Stimulated activated CD4-positive, alpha-beta T cell treated with anti-CD3 and anti-CD28 coated beads, Interleukin-12 subunit alpha, Interleukin-12 subunit beta, amount 100 ng/mL, for 24 hours (primary cell): ENCODE measurements at places on chromosomes 2 and 18.

- DNase-seq, result peak; percentile 59
Observed at GRCh38 chr2:239275044-239275685, 125.7 kb downstream of the HDAC4 start.

GRCh38 chr2:8447610-8448221 is 234.1 kb upstream of the ID2 start:
- no peak for DNase-seq

- DNase-seq, result no peak
Observed at GRCh38 chr2:149021271-149021719, 17.2 kb upstream of the LYPD6B start.

DNA sequence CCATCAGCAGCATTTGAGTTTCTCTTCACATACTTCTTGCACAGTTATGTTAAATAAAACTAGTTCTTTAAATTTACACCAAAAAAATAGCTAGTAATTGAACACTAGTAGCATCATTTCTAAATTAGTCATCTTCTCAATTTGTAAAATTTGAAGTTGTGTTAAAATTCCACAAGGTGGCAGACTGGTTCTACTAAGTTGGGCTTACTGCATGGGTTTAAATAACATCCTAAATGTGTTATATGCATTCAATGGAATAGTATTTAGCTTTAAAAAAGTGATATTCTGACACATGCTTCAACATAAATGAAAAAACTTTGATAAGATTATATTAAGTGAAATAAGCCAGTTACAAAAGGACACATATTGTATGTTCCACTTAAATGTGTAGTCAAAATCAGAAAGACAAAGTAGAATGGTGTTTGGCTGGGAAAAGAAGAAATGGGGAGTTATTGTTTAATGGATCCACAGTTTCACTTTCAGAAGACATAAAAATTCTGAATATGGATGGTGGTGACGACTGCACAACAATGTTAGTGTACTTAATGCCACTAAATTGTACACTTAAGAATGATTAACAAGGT is 28.7 kb upstream of the RPRD1A start:
- no peak for DNase-seq

DNA sequence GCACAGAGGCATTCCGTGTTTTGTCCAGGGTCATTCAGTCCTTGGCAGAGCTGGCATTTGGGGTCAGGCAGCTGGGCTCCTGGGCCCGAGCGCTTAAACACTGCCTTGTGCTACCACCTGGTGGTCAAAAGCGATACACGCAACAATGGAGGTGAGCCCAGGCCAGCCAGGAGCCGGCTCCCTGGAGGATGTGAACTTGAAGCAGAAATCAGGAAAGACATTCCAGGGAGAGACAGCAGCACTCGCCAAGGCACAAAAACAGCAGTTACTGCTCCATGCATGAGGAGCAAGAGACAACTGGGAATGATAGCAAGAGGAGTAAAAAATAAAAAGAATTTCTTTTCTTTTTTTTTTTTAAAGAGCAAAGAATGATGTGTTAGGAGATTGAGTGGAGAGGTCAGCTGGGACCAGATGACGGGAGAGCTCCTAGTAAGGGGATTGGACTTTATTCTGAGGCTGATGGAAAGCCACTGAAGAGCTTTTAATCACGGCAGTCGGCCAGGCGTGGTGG is 20.7 kb downstream of the SCYGR8 start:
- peak; percentile 58 for DNase-seq

DNA sequence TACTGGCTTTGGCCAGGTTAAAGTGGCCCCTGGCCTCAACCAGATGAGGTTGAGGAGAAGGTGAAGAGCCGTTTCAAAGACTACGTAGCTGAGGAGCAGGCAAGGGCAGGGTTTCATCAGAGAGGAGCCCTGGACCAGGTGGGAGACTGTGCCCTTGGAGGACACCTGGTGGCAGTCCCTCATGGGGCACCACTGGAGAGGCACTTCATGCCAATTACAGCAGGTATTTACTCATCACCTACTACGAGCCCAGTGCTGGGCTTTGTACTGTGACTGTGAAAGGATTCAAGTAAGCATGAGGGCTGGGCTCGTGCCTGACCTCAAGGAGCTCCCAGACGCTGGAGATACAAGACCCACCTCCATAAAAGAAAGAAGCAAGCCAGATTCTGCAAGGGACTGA is 37.6 kb downstream of the SMAD7 start:
- DNase-seq, result no peak

GRCh38 chr2:58569475-58570185 is 328.5 kb upstream of the FANCL start:
- DNase-seq, result no peak

GRCh38 chr2:41326851-41327250 is 721.0 kb upstream of the PKDCC start:
- no peak for DNase-seq

DNA sequence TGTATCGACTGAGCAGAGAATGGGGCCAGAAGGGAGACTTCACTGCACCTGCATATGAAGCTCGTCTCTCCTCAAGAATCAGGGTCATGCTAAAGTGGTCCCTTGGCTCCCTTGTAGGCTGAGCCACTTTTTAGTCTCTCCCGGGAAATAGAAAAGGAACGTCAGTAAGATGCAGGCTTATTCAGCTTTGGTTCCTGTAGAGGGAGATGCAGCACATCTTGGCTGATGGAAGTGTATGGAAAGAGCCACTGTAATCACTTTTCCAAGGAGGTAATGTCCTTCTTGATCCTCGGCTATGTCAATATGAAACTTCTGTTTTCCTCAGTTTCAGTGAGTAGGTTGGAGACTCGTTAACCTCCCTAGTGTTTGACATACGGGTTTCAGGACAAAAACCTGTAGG is 235.2 kb downstream of the GCA start:
- DNase-seq, result no peak

DNA sequence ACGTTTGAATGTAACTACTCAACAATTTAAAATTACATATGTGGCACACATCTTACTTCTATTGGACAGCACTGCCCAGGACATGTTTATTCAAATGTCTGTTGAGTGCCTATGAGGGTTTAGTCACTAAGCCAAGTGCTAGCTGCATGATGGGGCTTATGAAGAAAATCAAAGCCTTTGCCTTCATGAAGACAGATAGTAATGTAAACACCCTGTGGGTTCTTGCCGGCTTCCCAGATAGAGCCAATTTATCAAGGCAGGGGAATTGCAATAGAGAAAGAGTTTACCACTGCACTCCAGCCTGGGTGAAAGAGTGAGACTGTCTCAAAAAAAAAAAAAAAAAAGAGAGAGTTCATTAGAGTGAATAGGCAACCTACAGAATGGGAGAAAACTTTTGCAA is 43.7 kb upstream of the NEB start:
- DNase-seq, result no peak

GRCh38 chr18:5250603-5251002 is 44.9 kb downstream of the ZBTB14 start:
- no peak for DNase-seq

DNA sequence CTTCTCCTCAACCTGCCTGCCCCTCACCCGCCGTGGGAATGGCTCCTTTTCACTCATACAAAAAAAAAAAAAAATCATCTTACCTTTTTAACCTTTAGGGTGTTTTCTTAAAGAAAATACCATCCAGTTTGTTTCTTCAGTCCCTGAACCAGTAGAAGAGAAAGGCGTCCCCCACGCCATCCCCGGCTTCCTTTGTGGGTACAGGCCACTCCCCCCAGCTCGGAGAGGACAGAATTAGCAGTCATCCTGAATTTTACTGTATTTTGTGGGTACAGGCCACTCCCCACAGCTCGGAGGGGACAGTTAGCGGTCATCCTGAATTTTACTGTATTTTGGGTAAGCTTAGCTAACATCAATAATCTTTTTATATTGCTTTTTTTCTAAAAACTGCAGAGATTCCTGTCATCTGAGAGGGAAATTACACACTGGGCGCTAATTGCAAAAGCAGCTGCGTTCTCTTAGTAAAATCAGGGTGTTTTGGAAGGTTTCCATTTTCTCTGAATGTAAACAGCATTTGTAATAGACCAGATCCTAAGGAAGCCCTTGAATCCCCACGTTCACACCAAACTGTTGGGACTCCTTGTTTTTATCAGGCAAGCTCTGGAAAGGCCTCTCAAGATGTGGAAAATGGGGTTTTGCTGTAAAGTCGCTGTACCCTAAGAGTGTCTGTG is 72.5 kb downstream of the NFATC1 start:
- DNase-seq, result no peak

GRCh38 chr18:37641573-37641972 is 76.0 kb upstream of the CELF4 start:
- no peak for DNase-seq

- DNase-seq, result no peak
Observed at GRCh38 chr18:61957801-61958516, 65.2 kb upstream of the RNF152 start.

DNA sequence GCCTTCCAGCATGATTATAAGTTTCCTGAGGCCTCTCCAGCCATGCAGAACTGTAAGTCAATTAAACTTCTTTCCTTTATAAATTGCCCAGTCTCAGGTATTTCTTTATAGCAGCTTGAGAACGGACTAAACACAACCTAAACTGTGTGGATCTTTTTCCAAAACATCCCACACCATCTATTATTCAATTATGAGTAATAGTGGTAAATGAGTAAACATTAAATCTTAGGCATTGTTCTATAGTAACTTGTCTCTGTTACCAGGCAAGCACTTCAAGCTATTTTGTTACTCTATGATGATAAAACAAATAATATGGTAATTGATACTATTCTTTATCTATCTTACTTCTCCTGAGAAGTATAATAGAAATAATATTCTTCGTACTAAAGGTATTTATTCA is 536.9 kb upstream of the CHAC2 start:
- DNase-seq, result no peak

GRCh38 chr2:197847651-197848401 is 43.4 kb downstream of the PLCL1 start:
- DNase-seq, result no peak

GRCh38 chr2:20231598-20232026 is 6.7 kb upstream of the SDC1 start:
- DNase-seq, result no peak

DNA sequence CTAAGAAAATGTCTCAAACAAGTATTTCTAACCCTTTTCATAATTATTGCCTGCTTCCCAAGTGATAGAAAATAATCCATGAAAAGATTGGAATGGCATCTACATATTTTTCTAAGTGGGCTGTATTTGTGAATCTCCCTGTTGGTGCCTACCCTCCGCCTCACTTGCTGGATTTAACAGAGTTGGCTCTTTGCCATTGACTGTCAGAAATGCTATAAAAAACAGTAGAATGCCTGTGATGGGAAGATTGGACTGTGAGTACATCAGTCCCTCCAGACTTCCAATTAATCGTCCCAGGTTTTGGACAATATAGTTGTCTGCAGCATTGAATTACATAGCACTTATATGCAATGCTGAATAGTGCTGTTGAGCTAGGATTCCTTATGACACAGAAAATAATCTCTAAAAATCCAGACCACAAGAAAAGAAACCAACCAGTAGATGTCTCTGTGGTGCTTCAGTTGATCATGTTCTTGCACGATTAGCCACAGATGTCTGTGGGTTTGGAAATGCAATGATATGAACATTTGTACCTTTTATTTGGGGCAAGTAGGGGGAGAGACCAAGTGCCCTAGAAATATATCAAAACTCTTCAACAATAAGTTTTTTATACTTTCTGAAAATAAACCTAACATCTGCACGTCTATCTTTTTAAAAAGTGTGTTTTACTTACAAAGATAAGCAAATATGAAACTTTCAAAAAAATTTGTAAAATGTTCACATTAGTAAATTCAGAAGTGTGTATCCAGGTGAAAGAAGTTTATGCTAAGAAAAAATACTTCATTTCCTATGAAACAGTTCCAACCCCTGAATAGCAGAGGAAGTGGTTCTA is 88.5 kb downstream of the DYNAP start:
- DNase-seq, result no peak

GRCh38 chr2:174399171-174399570 is 3.6 kb downstream of the SCRN3 start:
- DNase-seq, result no peak

GRCh38 chr2:229425598-229425997 is 154.5 kb upstream of the PID1 start:
- DNase-seq, result no peak

GRCh38 chr2:180728928-180729559 is 251.4 kb upstream of the UBE2E3 start:
- no peak for DNase-seq

- DNase-seq, result no peak
Observed at GRCh38 chr18:42436222-42436765, 481.3 kb downstream of the PIK3C3 start.

- DNase-seq, result no peak
Observed at GRCh38 chr2:142175813-142176338, 45.1 kb upstream of the LRP1B start.

GRCh38 chr2:239101071-239101470 is 253.2 kb downstream of the TWIST2 start:
- DNase-seq, result no peak

DNA sequence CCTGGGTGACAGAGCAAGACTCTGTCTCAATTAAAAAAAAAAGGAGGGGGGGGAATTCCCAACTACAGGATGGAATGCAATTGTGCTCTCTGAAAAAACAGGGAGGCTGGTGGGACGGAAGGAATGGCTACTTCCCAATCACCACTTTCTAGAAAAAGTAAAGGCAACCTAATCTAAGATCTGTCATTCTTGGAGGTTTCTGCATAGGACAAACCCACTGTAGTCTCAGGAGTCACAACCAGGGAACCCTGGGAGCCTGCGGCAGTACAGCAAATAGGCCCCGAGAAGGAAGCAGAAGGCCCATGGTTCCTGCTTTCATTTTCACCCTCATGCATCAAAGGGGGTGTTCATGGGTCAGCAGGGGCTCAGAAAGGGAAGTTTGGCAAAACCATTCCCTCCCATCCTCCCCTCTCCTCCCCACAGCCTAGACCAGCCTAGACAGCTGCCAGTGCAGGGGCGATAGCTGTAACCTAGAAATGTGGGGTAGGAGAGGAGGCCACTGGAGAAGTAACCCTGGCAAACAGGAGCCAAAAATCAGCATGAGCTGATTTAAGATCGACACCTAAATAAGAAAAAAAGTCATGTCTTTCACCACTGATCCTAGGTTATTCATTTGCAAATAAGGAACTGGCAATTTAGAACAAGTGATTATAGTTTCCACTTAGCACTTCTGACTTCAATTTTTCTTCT is 48.0 kb downstream of the TRABD2A start:
- no peak for DNase-seq

- DNase-seq, result no peak
Observed at GRCh38 chr2:146262606-146263005, 1582.2 kb upstream of the ACVR2A start.

GRCh38 chr2:239564587-239564986 is 163.8 kb upstream of the HDAC4 start:
- no peak for DNase-seq

GRCh38 chr2:136381722-136382633 is 264.0 kb upstream of the CXCR4 start:
- DNase-seq, result peak; percentile 64

DNA sequence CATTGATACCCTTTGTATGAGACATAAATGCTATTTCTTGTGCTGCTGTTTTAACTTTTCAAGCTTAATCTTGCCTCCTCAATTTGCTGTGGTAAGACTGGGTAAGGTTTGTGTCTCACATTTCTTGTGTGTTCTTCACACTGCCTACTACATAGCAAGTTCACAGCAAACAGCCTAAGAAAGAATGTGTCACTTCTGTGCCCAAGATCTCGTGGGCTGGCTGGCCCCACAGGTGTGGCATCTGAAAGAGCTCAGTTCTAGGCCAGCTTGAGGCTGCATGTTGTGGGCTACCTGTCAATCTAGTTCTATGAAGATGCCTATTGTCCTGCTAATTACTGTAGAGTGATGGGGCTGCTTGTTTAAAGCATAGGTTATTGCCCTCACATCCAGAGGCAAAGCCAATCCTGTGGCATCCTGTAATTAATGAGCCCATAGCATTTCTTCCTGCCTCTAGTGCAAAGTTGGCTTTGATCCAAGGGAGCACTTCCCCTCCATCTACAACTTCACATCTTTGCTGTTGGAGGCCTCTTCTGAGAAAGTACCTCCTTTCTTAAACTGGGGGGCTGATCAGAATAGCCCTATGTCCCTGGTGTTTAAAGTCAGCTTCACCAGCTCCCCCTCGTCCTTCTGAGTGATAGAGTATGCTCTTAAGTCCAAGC is 40.9 kb upstream of the ASPRV1 start:
- no peak for DNase-seq
